ENCODE measurements at places on chromosomes 7 and 10. TPM values are rescaled to one million over a fixed set of nuclear protein-coding genes. Genes with fewer than 3 reads are reported as not detected.

GCK gene
- total RNA-seq: 0.42 TPM

NPC1L1 gene
- 0.18 TPM for total RNA-seq

SLC26A4 gene
- 0.12 TPM for total RNA-seq

BTBD16 gene
- total RNA-seq: not detected

ECHDC3 gene
- 5.3 TPM for total RNA-seq

CNOT4 gene
- total RNA-seq: 27.6 TPM

HOXA1 gene
- 3.5 TPM for total RNA-seq

OPN4 gene
- not detected for total RNA-seq

GRCh38 chr10:117720931-117721835 is 178.6 kb downstream of the EMX2 start:
- no peak overlapping the region for H3K27ac ChIP-seq
- no peak for DNase-seq
- no peak overlapping the region for H3K4me3 ChIP-seq
- H3K4me1 ChIP-seq: peaks cover 15% of the 10 kb centered on the region

DNA sequence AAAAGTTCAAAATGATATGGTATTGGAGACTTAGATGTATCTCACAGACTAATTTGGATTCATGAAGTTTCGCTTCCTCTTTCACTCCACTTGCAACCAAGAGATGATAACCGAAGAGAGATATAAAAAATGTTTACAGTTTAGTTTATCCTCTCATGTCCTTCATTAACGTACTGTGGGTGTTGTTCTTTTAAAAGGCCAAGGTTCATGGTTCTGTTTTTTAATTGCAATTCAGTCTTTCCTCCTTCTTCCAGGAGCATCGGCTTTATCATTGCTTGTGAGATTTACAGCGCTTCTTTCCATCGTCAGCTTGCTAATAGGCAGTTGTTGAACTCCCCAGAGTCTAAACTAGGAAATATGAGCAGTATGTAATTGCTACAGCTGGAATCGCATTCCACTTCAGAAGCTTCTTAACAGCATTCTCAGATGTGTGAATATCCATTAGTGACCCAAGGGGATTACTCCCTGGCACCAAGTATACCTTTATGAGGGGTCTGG is 75.9 kb upstream of the HGF start:
- no peaks in the 10 kb centered on the region for H3K36me3 ChIP-seq
- H3K27me3 ChIP-seq: no peaks in the 10 kb centered on the region
- DNase-seq: no peak
- H3K4me3 ChIP-seq: no peak overlapping the region
- no peak overlapping the region for H3K27ac ChIP-seq
- H3K4me1 ChIP-seq: peaks cover 4% of the 10 kb centered on the region

DNA sequence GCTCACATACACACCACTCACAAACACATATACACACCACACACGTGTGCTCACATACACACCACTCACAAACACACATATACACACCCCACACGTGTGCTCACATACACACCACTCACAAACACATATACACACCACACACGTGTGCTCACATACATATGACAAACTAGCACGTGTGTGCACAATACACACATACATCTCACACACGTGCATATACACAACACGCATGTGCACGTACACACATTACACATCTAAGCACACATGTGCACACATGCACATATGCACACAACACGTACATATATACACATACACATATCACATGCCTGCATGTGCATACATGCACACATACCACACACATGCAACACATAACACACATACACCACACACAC is 78.3 kb upstream of the FOXK1 start:
- H3K36me3 ChIP-seq: no peaks in the 10 kb centered on the region
- H3K4me1 ChIP-seq: peaks cover 14% of the 10 kb centered on the region
- no peaks in the 10 kb centered on the region for H3K27me3 ChIP-seq
- no peak overlapping the region for H3K4me3 ChIP-seq
- no peak for DNase-seq

GRCh38 chr10:76428551-76429367 is 997.3 kb downstream of the LRMDA start:
- peaks cover 31% of the 10 kb centered on the region for H3K4me1 ChIP-seq
- H3K27ac ChIP-seq: no peak overlapping the region
- no peaks in the 10 kb centered on the region for H3K27me3 ChIP-seq
- H3K36me3 ChIP-seq: no peaks in the 10 kb centered on the region
- no peak overlapping the region for H3K4me3 ChIP-seq

DNA sequence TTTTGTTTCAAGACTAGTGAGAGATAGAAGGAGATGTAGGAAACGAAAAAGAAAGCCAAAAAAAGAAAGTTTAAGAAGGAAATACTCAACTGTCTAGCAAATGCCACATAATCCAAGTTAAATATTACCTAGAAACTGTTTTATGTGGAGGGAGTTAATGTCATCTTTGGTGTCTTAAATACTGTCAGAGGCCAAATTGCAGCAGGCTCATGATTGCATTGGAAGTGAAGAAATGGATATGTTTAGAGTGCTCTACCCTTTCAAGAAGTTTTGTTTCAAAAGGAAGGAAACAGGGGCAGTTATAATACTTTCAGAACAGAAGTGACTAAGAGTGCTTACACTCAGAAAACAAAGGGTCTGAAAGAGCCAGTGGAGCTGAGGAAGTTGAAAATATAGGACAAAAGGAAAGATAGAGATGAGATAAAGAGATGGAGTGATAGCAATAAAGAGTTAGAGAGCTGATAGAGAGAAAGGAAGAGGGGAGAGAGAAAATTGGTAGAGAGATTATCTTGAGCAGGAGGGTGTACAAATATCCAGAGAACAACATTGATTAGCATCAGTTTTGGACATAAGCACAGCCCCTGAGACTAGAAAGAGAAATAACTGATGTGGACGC is 28.0 kb upstream of the GNAI1 start:
- DNase-seq: no peak
- H3K4me1 ChIP-seq: peaks cover 9% of the 10 kb centered on the region
- no peaks in the 10 kb centered on the region for H3K27me3 ChIP-seq
- H3K27ac ChIP-seq: no peak overlapping the region

DNA sequence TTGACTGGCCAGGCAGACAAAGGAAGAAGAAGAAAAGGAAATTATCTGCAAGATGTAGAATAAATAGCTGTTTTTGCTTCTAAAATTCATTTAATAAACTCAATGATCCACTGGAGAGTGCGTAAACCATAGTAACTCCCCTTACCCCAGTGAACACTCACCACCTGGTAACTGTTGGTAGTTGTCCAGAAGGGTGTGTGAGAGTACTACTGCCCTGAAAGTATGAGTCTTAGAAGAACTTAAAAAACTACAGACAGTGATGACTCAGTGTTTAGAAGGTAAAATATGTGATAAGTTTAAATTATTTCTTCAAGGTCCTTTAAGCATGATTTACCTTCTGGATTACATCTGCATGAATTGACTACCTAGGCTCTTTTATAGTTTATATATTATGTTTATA is 53.0 kb upstream of the SEMA3A start:
- H3K4me1 ChIP-seq: peaks cover 26% of the 10 kb centered on the region
- peaks cover 19% of the 10 kb centered on the region for H3K36me3 ChIP-seq
- no peak overlapping the region for H3K27ac ChIP-seq
- no peaks in the 10 kb centered on the region for H3K27me3 ChIP-seq
- no peak overlapping the region for H3K4me3 ChIP-seq

- H3K4me1 ChIP-seq: peaks cover 7% of the 10 kb centered on the region
- no peak overlapping the region for H3K27ac ChIP-seq
- H3K36me3 ChIP-seq: no peaks in the 10 kb centered on the region
- no peak overlapping the region for H3K4me3 ChIP-seq
- no peaks in the 10 kb centered on the region for H3K27me3 ChIP-seq
These were observed 54.6 kb upstream of the OPN4 start for GRCh38 chr10:86599729-86600128.

GRCh38 chr7:30980751-30981150 is 17.0 kb downstream of the GHRHR start:
- DNase-seq: no peak
- no peak overlapping the region for H3K4me3 ChIP-seq
- peaks cover 48% of the 10 kb centered on the region for H3K27me3 ChIP-seq
- H3K27ac ChIP-seq: no peak overlapping the region
- H3K4me1 ChIP-seq: peaks cover 24% of the 10 kb centered on the region

GRCh38 chr7:18901351-18901750 is 216.1 kb downstream of the TWIST1 start:
- no peak overlapping the region for H3K27ac ChIP-seq
- no peaks in the 10 kb centered on the region for H3K27me3 ChIP-seq
- H3K36me3 ChIP-seq: peaks cover 3% of the 10 kb centered on the region
- H3K4me3 ChIP-seq: no peak overlapping the region
